ENCODE measurements at places on chromosomes 16 and 17.

DNA sequence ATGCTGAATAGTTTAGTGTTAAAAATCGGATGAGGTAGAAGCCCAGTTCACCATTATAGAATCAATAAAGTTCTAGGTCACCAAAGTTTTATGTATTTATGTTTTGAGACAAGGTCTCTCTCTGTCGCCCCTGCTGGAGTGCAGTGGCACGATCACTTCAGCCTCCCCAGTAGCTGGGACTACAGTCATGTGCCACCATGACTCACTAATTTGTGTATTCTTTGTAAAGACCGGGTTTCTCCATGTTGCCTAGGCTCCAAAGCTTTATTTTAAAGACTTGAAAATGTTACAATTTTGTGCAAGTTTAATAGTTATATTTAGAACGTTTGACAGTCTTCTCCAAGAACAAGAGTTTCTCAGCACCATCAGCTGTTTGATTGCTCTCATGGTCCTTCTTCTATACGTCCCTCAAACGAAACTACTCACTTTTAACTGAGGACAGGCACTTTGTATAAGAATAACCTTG, 32.1 kb downstream of the NDE1 start:
- DNase-seq: no peak

DNA sequence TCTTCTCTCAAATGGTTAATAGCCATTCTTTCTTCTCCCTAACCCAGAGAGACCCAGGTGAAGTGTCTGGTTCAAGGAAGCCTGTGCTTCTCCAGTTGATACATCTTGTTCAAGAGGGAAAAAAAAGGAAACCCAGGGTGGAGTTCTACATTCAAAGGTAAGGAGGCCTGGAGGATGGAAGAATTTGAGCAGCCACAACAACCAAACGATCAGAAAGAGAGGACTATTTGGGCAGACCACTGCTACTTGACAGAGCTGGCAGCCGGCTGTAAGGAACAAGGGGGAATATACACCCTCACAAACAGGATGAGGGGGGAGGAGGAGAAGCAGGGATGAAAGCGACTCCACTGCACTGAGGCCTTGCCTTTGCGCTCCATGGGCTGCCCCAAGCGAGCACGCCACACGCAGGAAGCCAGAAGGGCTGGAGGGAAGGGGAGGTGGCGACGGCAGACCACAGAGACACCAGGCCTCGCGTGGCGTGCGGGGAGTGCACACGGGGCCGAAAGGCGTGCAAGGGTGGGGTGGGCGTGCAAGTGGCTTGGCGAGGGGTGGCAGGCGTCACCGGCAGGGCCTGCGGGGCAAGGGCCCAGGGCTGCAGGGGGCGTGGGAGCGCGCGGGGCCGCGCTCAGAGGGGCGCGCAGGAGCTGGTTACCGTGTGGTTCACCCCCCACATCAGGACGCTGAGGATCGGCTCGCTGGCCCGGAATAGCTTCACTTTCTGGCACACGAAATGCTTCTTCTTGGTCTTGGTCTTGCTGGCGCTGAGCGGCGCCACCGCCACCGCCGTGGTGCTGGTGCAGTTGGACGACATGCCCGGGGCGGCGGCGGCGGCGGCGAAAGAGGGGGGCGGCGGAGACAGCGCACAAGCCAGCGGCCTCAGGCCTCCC, 499 bp downstream of the PIP4K2B start:
- no peak for DNase-seq

- no peak for DNase-seq
Measured at GRCh38 chr17:67072885-67073284, 28.5 kb downstream of the CACNG1 start.

GRCh38 chr16:70433458-70434103, 5.3 kb downstream of the ST3GAL2 start:
- no peak for DNase-seq

GRCh38 chr16:6317934-6318333, 1014.7 kb upstream of the RBFOX1 start:
- no peak for DNase-seq

All from smooth muscle cell of the brain vasculature (primary cell).